Islet precursor cell (in vitro differentiated cells): ENCODE measurements at places on chromosomes 3 and 15.

GRCh38 chr3:137764001-137764433 is at the start of gene SOX14:
SOX14 (plus strand) TSS chr3:137764315; CDS start chr3:137764785, 470 bp downstream.
- peak; percentile 85 for DNase-seq

DNA sequence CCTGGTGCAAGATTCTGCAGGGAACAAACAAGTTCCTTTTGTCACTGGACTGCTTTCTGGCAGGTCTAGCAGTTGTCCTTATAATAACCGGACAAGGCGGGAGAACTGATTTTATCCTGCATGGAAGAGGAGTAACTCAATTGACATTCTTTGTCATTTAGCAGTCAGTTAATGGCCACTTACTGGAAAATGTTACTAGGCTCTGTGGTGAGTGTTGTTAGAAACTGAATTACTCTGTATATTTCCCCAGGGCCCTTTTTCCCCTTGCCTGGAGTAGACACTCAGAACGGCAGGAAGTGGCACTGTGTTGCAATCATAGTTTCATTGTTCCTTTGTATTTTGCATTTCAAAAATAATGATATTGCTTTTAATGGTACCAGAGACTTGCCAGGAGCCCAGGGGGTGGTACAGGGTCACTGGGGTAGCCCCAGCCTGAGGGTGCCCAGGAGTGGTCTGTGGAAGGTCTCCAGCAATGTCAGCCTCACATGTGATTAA is 318.6 kb upstream of the LRRFIP2 start:
- DNase-seq: peak; percentile 69

DNA sequence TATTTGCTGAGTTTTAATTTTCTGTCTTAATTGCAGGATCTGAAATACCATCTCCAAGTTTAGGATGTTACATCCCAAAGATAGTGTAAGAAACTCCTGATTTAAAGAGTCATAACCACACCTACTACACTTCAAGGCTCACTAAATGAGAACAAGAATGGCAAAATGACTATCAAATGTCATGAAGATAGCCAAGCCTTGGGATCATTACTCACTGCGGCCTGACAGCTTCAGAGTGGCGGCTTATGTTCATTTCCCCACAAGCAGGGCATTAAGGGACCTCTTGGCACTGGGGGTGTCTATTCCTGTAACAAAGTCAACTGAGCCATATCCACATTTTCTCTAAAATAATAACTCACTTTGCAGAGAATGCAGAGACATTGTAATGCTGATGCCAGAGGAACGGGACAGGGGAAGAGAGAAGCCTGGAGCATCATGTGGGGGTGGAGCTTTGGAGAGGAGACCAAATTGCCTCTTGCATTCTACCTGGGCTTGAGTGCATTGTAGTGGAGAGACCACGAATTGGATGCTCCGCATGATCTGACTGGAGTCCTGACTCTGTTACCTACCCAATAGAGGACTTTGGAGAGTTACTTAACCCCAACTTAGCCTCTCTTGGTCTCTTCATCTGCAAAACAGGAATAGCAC is 219.2 kb downstream of the OPA1 start:
- DNase-seq: no peak

- no peak for DNase-seq
These were observed 79.0 kb downstream of the NAALADL2 start for GRCh38 chr3:174938102-174938501.

- no peak for DNase-seq
These were observed 5.7 kb downstream of the VGLL4 start for GRCh38 chr3:11637901-11638458.
